Esophagus muscularis mucosa (tissue), 4 donors: ENCODE measurements at places on chromosomes 4 and X. TPM values are rescaled to one million over a fixed set of nuclear protein-coding genes. Genes with fewer than 3 reads are reported as not detected.

IRF2 gene
- total RNA-seq = 35.8 TPM

FRAS1 gene
- total RNA-seq = 8.7 TPM

CXCL11 gene
- total RNA-seq = not detected

TCEAL2 gene
- total RNA-seq = 27.0 TPM

LIMCH1 gene
- 68.5 TPM for total RNA-seq

MAP7D2 gene
- 0.83 TPM for total RNA-seq

SHOX gene
- total RNA-seq = not detected

ERCC6L gene
- total RNA-seq = 0.06 TPM

GAGE12H gene
- total RNA-seq = not detected

PF4V1 gene
- not detected for total RNA-seq

CFAP99 gene
- not detected for total RNA-seq

P2RY8 gene
- total RNA-seq = 2.2 TPM

FGF13 gene
- total RNA-seq = 8.3 TPM

GAB3 gene
- total RNA-seq = 7.3 TPM

ASB11 gene
- not detected for total RNA-seq

FHDC1 gene
- total RNA-seq = 1.7 TPM

NXF2B gene
- total RNA-seq = not detected

LNX1 gene
- total RNA-seq = 5.8 TPM

NKX6-1 gene
- 115 TPM for total RNA-seq

CLTRN gene
- 0.33 TPM for total RNA-seq

IGSF1 gene
- total RNA-seq = 2.5 TPM

SHROOM3 gene
- total RNA-seq = 101 TPM

PRRG1 gene
- 4.8 TPM for total RNA-seq

MTTP gene
- 0.57 TPM for total RNA-seq

TRPC3 gene
- total RNA-seq = 0.71 TPM

ZC4H2 gene
- total RNA-seq = 11.5 TPM

HEPH gene
- 84.6 TPM for total RNA-seq

SERPINA7 gene
- not detected for total RNA-seq

NPNT gene
- 49.9 TPM for total RNA-seq

LRRC66 gene
- 0.39 TPM for total RNA-seq

SLC6A14 gene
- total RNA-seq = not detected

DOK7 gene
- 1.1 TPM for total RNA-seq

PRDM8 gene
- total RNA-seq = 44.2 TPM

GABRB1 gene
- total RNA-seq = not detected
